ENCODE measurements at places on chromosomes 1 and 21.

DNA sequence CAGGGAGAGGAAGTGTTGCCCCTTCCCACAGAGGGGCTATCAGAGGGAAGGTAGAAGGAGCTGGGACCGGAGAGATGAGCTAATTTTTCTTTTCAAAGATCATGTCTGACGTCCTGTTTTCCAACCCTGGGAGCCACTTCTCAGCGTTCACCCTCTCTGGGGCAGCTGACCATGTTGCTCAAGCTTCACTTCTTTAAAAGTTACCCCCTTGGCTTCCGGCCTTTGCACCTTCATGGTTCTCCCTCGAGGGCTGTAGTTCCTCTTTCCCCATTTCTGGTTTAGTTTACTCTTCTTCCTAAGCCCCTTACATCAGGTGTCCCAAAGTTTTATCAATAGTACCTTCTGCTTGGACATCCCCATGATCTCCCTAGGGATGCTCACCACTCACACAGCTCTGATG, 23.8 kb upstream of the CSF1 start:
- DNase-seq: peak; percentile 56

- no peak for DNase-seq
Measured at GRCh38 chr21:42251654-42252324, 32.8 kb downstream of the ABCG1 start.

GRCh38 chr1:217895841-217896240, 264.7 kb downstream of the SPATA17 start:
- DNase-seq: no peak

DNA sequence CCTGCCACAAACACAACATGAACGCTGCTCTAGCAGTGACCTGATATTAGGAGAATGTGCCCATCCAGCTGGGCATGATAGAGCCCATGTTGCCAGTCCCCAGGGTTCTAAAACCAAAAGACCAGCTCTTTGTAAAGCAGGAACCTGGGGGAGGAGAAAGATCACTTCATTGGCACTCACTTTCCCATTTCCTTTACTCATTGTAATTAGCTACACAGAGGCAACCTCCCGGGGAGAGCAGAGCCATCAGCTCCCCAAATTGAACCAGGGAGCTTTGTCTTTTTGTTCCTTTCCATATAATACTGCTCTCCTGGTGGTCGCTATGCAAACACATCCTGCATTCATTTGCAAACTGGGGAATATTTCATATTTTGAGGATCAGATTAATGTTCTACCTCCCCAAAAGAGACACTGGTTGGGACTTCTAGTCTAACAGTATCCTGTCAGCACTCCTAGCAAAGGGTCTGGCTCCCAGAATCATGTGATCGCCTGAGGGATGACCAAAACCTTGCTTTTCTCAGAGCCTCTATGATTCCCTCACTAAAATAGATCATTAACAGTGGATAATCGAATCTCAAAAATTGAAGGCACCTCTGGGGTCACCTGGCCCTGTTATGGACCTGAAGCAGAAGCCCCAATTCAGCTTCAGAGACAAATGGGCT, 76.7 kb upstream of the CD1D start:
- no peak for DNase-seq

GRCh38 chr1:199174336-199174735, 535.5 kb downstream of the PTPRC start:
- no peak for DNase-seq

DNA sequence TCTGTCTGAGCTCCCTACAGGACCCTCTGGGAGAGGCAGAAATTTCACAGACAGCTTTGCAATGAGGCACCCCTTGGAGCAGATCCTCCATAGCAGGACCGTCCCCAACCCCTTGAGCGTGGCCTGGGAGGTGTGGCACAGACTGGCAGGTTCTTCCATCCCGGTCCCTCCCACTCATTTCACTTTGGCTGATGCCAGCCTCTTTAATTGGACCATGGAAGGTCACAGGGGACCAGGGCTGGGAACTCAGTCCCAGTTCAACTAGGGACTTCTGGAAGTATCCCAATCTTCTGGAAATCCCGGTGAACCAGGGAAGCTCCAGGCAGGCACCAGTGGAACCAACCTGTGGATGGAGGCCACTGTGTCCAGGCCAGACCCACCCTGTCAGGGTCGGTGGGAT, 83.7 kb downstream of the SPSB1 start:
- no peak for DNase-seq

GRCh38 chr1:211335522-211336157, 9.0 kb downstream of the TRAF5 start:
- DNase-seq: no peak

- no peak for DNase-seq
Measured at GRCh38 chr1:77620273-77620672, 62.2 kb downstream of the ZZZ3 start.

DNA sequence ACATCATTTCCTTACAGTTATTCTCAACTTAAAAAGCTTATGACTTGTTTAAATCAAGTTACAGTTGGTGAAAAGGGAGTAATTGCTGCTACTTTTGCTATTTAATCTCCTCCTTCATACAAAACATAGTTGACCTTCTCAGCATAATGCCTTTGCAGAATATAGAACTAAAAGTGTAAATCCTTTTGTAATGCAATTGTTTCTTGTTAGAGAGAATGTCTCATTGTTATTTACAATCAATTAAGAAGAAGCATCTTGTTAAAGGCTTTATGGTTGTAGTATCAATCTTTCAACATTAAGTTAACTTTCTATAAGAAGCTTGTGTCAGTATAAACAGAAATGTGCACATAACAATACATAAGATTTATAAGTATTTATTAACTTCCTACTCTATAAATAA, 360.7 kb downstream of the BRINP3 start:
- no peak for DNase-seq

DNA sequence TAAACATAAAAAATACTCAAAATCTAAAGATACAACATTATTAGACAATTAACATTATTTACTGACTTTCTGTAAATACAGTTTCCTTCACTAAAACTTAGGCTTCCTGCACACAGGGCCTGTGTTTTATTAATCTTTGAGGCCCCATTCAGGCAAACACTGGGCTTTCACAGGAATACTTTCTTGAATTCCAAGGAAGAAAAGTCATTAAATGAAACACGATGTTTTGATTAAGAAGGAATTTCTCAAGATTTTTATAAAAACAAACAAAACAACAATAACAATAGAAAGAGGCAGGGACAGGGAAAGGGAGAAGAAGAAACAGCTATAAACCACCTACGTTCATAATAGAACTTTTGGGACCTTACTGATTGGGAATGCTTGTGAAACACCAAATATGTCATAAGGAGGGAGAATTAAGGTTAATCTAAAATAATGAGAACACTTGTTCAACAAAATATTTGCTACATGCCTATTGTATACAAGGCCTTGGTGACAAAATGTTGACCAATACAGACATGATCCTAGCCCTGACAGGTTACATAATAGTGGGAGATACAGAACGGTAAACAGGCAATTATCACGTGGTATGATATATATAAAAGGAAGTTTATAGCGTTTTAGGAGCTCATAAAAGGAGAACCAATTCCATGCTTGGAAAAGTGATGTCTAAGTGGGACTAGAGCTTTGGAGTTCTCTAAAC, 3.6 kb downstream of the DDAH1 start:
- no peak for DNase-seq

GRCh38 chr1:25030674-25031589, 100.9 kb upstream of the RUNX3 start:
- no peak for DNase-seq

- DNase-seq: no peak
Measured at GRCh38 chr1:179298952-179299351, 5.4 kb downstream of the SOAT1 start.

Data from Ammon's horn (tissue), 1 donor.